ENCODE measurements at places on chromosomes 4 and X. TPM values are rescaled to one million over a fixed set of nuclear protein-coding genes. Genes with fewer than 3 reads are reported as not detected.

DNA sequence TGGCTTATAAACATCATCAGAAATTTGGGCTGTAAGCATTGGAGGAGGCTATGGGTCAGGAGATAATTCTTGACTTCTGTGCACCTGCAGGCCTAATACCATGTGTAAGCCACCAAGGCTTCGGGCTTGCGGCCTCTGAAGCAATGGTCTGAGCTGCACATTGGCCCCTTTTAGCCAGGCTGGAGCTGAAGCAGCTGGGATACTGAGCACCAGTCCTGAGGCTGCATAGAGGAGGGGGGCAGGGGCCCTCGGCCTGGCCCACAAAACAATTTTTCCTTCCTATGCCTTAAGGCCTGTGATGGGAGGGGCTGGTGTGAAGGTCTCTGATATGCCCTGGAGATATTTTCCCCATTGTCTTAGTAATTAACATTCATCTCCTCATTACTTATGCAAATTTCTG lies 373.0 kb upstream of the HTR2C start:
- DNase-seq, result no peak

- peak; percentile 3 for DNase-seq
These were observed 40.1 kb upstream of the KLHL8 start for GRCh38 chr4:87260477-87260876.

GRCh38 chr4:60500810-60501209 lies 699.3 kb upstream of the ADGRL3 start:
- no peak for DNase-seq

EVC2 gene
- total RNA-seq, result 8.0 TPM

DNA sequence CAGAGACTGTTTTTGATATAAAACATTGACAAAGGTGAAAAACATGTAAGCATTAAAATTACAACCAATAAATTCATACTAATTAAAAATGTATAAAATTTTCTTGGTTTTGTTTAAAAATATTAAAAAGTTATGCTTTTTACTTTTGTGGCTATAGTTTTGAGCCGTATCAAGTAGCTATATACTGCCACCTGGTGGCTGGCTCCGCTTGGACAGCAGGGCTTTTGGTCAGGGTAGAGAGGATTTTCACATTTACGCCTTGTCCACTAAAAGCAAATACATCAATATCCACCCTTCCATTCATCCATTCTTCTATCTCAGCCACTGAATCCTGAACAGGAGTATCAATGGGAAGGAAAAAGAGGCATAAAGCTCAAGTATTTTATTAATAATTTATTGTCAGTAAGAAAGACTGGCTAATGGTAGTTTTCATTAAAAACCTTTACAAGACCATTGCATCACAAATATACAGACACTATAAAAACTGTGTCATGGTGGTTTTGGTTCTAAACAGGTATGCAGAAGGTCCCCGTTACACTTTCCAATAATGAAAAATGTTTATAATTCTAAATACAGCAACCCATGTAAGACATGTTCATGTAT lies 32.1 kb upstream of the MTNR1A start:
- DNase-seq, result peak; percentile 70
